ENCODE measurements at places on chromosomes 13 and 19.

DNA sequence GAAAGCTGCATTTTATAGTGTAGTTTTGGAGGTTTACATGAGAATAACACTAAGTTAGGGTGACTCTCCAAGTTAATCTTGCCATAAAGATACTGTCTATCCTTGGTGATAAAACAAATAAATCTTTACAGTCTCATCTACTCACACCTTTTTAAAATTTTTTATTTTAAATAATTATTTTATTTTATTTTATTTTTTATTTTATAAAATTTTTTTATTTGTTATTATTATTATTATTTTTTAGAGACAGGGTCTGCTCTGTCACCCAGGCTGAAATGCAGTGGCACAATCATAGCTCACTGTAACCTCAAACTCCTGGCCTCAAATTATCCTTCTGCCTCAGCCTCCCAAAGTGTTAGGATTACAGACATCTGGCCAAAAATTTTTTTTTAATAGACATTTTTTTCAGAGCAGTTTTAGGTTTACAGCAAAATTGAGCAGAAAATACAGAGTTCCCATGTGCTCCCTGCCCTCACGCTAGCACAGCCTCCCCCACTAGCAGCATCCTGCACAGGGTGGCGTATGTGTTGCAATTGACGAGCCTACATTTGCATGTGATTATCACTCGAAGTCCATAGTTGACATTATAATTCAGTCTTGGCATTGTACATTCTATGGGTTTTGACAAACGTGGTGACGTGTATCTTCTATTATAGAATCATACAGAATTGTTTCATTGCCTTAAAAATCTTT is 41.0 kb downstream of the RASL11A start:
- DNase-seq: no peak

GRCh38 chr19:33280351-33280921 is 21.9 kb downstream of the CEBPA start:
- no peak for DNase-seq

- DNase-seq: no peak
Measured at GRCh38 chr13:59178344-59178743, 985.4 kb downstream of the DIAPH3 start.

DNA sequence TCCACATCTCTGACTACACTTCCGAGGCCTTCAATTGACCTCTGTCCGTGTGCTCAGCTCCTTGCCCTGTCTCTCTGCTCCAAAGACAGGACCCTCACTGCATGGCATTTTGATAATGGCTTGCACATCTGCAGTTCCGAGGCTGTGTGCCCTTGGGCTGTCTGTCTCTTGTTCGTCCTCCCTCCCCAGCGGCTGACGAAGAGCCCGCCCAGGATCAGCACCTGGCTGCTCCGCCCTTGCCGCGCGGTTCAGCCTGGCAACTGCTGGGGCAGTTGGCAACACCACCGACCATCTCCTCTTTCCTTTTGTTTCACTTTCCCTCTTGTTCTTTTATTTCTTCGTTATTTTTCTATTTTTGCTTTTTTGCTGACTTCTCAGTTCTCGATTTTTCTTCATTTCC is 270.4 kb downstream of the TEX29 start:
- no peak for DNase-seq

DNA sequence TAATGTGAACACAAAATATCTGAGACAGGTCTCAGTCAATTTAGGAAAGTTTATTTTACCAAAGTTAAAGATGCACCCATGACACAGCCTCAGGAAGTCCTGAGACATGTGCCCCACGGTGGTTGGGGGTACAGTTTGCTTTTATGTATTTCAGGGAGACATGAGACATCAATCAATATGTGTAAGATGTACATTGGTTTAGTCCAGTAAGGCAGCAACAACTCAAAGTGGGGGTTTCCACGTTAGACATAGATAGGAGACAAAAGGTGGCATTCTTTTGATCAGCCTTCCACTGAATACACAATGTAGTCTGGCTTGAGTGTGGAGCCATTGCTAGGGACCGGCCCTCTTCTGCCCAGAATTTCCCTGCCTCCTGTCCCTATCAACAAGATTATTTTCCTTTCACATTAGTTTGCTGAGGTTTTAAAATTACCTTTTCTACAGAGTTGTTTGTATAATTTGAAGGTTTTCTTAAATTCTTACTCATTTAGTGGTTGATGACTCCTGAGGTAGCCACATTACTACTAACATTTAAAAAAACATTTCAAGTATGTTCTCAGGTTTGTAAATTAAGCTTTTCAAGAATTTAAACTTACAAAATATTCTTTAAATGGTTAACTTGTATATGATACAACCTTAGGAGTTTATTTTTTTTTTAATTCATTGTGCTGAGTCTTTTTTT is 33.2 kb downstream of the RNASEH2B start:
- no peak for DNase-seq

GRCh38 chr19:575527-576506 is 3.4 kb downstream of the BSG start:
- no peak for DNase-seq

DNA sequence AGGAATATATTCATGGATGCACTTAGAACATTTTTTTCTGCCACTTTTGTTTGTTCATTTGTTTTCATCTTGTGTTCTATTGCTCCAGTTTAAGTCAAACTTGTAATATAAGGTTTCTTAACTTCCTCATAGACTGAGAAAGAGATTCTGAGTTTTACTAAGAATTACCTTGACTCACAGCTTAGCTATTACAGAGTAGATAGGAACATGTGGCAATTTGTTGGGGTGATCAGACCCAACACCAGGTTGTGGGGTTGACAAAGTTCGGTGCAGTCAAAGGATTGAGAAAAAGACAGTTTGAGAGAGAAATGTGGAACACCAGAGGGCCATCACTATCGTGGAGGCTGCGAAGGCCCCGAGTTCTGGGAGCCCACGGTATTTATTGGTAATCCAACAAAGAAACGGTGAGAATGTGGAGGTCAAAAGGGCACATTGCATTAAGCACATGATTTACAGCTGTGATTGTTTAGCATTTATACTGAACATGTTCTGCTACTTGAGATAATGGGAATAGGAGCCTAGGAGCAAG is 2526.0 kb downstream of the PCDH9 start:
- no peak for DNase-seq

DNA sequence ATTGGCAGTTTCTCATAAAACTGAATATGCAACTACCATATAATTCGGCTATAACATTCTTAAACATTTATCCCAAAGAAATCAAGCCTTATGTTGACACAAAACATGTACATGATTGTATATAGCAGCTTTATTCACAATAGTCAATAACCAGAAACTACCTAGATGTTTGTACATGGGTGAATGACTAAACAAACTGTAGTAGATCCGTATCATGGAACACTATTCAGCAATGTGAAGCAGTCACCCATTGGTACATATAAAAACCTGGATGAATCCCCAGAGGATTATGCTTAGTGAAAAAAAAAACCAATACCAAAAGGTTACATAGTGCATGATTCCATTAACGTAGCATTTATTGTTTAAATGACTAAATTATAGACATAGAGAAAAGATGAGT is 471.7 kb upstream of the KLHL1 start:
- no peak for DNase-seq

DNA sequence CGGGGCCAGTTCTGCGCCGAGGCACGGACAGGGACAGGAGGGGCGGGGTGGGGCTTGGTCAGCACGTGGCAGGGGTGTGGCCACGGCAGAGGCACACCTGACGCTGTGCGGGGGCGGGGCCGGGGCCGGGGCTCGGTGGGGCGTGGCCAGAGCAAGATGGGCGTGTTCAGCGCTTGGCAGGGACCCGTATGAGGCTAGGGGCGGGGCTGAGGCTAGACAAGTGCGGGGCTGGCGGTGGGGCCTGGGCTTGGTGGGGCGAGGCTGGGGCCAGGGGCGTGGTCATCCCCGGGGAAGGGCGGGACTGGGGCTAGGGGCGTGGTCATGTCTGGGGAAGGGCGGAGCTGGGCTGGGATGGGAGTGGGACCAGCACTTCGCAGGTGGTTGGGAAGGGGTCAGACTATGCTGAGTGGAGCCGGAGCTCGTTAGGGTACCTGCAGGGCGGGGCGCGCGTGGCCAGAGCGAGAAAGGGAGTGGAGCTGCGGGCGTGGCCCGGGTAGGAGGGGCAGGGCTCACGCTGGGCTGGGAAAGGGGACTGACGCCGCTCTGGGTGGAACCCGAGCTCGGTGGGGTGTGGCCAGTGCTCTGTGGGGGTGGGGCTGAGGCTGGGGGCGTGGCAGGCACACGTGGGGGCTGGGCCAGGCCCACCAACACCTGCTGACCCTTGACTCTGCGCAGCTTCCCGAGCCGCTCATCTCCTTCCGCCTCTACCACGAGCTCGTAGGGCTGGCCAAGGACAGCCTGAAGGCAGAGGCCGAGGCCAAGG is 12.8 kb downstream of the POLR2E start:
- peak; percentile 94 for DNase-seq

DNA sequence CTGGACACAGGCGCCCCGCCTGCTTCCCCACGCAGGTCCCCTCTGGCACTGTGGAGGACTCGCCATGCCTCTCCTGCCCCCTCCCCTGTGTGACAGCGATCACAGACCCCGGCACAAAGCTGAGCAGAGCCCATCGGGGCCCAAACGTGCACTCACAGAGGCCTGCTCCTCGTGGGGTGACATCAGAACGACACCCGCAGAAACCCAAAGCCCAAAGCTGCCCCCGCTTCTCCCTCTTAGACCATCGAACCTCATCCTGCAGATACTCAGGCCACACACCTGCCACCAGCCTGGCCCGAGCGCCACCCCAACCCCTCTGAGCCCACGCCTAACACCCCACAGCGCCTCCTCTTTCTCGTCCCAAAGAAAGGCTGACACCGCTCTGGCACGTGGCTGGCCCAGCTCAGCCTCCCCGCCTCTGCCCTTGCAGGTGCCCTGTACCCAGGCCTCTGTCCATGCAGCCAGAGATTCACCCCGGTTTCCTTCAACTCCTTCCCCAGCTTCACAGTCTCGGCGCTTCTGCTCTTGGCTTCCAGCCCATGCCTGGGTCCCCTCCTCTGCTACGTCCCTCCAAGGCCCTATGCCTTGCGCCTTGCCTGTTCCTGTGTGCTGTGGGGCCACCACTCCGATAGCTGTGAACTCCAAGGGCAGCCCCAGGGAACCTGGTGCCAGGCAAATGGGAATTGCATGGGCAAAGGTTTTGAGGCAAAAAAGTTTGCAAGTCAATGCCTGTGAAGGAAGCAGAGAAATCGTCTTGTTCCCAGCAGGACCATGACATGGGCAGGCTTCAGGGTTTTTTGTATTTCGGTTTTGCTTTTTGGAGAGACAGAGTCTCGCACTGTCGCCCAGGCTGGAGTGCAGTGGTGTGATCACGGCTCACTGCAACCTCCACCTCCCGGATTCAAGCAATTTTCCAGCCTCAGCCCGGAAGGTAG is 831 bp upstream of the CBARP start:
- no peak for DNase-seq

- no peak for DNase-seq
Measured at GRCh38 chr13:31980830-31981229, 50.7 kb upstream of the FRY start.
